Endodermal cell (in vitro differentiated cells): ENCODE measurements at places on chromosomes 4 and X. TPM values are rescaled to one million over a fixed set of nuclear protein-coding genes. Genes with fewer than 3 reads are reported as not detected.

- no peak overlapping the region for H3K4me3 ChIP-seq
- H3K27ac ChIP-seq = no peak overlapping the region
- no peaks in the 10 kb centered on the region for H3K36me3 ChIP-seq
- no peak for DNase-seq
- no peaks in the 10 kb centered on the region for H3K4me1 ChIP-seq
Measured at GRCh38 chr4:136227315-136227714, 1305.0 kb downstream of the PCDH18 start.

DNA sequence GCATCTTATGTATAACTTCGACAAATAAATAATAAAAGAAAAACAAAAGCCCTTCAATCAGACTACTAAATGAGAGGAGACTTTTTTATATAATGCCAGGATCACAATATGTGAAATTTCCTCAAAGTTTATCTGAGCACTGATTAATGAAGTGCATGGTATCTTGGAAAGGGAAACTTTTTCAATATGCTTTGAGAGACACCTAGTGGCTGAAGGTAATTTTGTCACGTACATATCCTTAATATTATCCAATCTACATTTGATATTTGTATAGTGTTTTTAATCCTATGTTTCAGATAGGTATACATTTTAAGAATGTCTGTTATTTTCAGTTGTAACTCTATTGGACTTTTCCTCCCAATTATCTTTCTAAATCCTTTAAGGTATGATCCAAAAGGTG is 146.8 kb downstream of the KLHL4 start:
- no peaks in the 10 kb centered on the region for H3K36me3 ChIP-seq
- H3K4me1 ChIP-seq = no peaks in the 10 kb centered on the region
- H3K27ac ChIP-seq = no peak overlapping the region

GRCh38 chr4:100880011-100880410 is 362.2 kb upstream of the EMCN start:
- no peak overlapping the region for H3K4me3 ChIP-seq
- peaks cover 2% of the 10 kb centered on the region for H3K4me1 ChIP-seq
- no peaks in the 10 kb centered on the region for H3K27me3 ChIP-seq

DNA sequence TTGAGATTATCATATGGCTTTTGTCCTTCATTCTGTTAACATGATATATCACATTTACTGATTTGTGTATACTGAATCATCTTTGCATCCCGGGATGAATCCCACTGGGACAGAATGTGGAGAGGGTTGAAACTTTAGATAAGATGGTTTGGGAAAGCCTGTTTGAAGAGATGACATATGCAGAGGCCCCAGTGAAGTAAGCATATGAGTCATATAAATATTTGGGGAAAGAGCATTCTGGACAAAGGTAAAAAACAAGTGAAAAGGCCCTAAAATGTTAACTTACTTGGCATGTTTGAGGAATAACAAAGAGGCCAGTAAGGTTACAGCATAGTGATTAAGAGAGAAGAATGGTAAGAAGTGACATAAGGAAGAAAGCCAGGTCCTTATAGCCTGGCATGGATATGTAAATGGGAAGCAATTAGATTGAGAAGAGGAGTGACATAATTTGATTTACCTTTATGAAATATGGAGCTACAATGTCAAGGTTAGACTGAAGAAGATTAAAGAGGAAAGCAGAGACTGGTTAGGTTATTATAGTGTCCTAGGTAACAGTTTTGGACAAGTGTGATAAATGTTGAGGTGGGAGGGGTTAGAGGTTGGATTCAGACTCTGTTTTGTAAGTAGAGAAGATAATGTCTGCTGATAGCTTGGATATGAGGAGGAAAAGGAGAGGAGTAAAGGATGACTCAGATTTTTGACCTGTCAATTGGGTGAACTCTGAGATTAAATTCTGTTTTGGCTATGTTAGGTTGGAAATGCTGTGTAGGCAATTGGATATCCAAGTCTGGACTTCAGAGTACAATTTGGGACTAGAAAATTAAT is 54.6 kb upstream of the DRP2 start:
- H3K27ac ChIP-seq = no peak overlapping the region
- no peaks in the 10 kb centered on the region for H3K27me3 ChIP-seq
- no peak overlapping the region for H3K4me3 ChIP-seq

DNA sequence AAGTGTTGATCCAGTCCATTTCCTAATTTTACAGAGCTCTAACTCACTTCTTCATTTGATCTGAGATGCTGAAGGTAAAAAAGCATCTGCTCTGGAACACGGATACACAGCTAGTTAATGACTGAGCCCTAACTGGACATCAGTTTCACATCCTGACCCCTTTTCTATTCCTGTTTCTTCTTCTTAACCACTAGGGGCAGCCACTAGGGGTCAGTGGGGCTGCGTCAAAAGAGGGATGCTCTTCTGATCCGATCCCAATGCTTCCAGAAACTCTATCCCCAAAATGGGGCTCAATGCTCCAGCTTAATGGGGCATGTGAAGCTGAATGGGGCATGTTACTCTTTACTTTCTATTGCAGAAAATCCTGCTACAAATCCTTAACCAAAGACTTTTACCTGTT is 33.4 kb upstream of the PHKA2 start:
- peak; percentile 70 for DNase-seq
- no peaks in the 10 kb centered on the region for H3K36me3 ChIP-seq
- H3K27ac ChIP-seq = no peak overlapping the region
- H3K4me1 ChIP-seq = no peaks in the 10 kb centered on the region
- H3K27me3 ChIP-seq = no peaks in the 10 kb centered on the region

DNA sequence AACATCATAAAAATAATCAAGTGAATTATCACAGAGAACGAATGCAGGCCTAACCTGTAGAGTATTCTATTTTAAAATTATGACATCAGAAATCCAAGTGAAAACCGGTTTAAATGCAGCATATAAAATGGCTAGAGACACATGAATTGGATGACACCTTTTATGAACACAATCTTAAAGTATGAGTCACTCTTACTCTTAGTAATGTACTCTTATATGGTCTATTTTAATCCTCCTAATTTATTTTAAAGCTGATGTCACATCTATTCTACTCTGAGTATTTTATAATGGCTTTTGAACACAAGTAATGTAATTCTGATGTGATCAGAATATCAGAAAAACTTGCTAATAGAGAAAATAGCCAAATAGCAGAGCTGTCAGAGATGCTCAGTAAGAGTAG is 161.4 kb upstream of the RADX start:
- no peak for DNase-seq
- no peaks in the 10 kb centered on the region for H3K4me1 ChIP-seq
- H3K4me3 ChIP-seq = no peak overlapping the region
- H3K27ac ChIP-seq = no peak overlapping the region

GRCh38 chr4:5460106-5460801 is 248.1 kb downstream of the EVC2 start:
- H3K4me1 ChIP-seq = no peaks in the 10 kb centered on the region
- H3K36me3 ChIP-seq = no peaks in the 10 kb centered on the region
- H3K27me3 ChIP-seq = no peaks in the 10 kb centered on the region
- no peak overlapping the region for H3K4me3 ChIP-seq

DNA sequence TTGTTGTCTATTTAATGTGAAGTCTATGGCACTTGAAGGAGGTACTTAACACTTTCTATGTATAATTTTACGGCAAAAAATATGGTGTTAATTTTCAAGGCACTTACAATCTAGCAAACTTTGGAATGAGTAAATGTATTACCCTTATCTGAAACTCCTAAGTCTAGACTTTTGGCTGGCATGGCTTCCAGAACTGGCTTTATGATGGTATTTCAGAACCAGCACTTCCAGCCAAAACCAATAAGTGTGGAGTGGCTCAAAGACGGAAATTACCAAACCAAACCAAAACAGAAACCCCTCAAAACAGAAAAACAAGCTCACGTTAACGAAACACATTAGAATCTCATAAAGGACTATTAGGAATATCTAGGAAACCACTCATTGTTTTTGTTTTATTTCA is 205.6 kb upstream of the HAND2 start:
- H3K4me1 ChIP-seq = no peaks in the 10 kb centered on the region
- H3K27me3 ChIP-seq = no peaks in the 10 kb centered on the region
- no peak for DNase-seq
- no peaks in the 10 kb centered on the region for H3K36me3 ChIP-seq
- no peak overlapping the region for H3K27ac ChIP-seq
- no peak overlapping the region for H3K4me3 ChIP-seq

- no peaks in the 10 kb centered on the region for H3K27me3 ChIP-seq
- H3K36me3 ChIP-seq = no peaks in the 10 kb centered on the region
- H3K27ac ChIP-seq = no peak overlapping the region
- no peaks in the 10 kb centered on the region for H3K4me1 ChIP-seq
- DNase-seq = no peak
Measured at GRCh38 chr4:130186931-130187330, 1091.0 kb downstream of the C4orf33 start.

- no peak for DNase-seq
- no peaks in the 10 kb centered on the region for H3K27me3 ChIP-seq
- H3K27ac ChIP-seq = no peak overlapping the region
- no peaks in the 10 kb centered on the region for H3K36me3 ChIP-seq
- peaks cover 12% of the 10 kb centered on the region for H3K4me1 ChIP-seq
Measured at GRCh38 chr4:8312976-8313375, 43.4 kb downstream of the HTRA3 start.

- H3K27ac ChIP-seq = no peak overlapping the region
- no peaks in the 10 kb centered on the region for H3K36me3 ChIP-seq
- H3K4me1 ChIP-seq = no peaks in the 10 kb centered on the region
- H3K27me3 ChIP-seq = no peaks in the 10 kb centered on the region
- H3K4me3 ChIP-seq = no peak overlapping the region
- no peak for DNase-seq
Measured at GRCh38 chrX:47697181-47697580, 38.2 kb upstream of the UXT start.

DNA sequence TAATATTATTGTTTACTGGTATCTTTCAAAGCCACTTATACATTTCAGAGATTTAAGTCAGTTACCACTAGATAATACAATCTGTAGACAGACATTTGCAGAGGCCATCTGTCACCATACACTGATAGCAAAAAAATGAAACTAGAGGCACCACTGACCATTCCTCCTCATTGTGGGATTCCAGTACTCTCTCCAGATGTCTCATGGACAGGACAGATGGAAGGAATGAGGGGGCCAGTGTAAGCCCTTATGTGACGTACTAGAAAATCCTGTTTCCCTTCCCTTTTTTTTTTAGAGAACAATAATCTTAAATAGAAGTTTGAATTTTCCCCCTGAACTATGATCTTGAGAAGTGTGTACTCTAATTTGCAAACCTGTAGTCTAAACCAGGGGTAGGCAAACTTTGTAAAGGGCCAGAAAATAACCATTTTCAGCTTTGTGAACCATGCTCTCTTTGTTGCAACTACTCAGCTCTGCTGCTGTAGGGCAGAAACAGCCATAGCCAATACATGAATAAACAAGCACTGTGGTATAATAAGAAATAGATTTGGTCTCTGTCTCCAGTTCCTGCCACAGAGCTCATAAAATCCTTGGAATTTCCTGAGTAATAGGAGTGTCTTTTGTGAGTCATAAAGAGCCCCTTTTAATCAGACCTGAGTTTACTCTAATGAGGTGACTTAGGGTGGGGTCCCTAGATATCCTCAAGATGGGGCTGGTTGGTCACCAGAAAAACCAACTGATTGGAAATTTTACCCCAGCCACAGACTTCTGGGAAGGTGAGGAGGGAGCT is 90.4 kb downstream of the MOSPD2 start:
- DNase-seq = no peak
- H3K4me1 ChIP-seq = no peaks in the 10 kb centered on the region
- H3K27me3 ChIP-seq = no peaks in the 10 kb centered on the region
- no peak overlapping the region for H3K4me3 ChIP-seq
- H3K36me3 ChIP-seq = no peaks in the 10 kb centered on the region
- H3K27ac ChIP-seq = no peak overlapping the region

Gene CNGA1
- 0.24 to 0.57 TPM in 2 of 3 replicates, not detected in the other for total RNA-seq

Gene UNC5C
- total RNA-seq = 2.0 to 3.3 TPM (median 2.2 TPM) in 3 replicates

Gene MAP7D3
- total RNA-seq = 12.2 and 12.3 TPM in 2 replicates

Gene MXRA5
- total RNA-seq = 37.1 and 40.2 TPM in 2 replicates
